Dermis microvascular lymphatic vessel endothelial cell (primary cell): ENCODE measurements at places on chromosomes 7 and 10. TPM values are rescaled to one million over a fixed set of nuclear protein-coding genes. Genes with fewer than 3 reads are reported as not detected.
A peak's percentile ranks its signal among the peaks of the same experiment; 100 is the strongest.

DNA sequence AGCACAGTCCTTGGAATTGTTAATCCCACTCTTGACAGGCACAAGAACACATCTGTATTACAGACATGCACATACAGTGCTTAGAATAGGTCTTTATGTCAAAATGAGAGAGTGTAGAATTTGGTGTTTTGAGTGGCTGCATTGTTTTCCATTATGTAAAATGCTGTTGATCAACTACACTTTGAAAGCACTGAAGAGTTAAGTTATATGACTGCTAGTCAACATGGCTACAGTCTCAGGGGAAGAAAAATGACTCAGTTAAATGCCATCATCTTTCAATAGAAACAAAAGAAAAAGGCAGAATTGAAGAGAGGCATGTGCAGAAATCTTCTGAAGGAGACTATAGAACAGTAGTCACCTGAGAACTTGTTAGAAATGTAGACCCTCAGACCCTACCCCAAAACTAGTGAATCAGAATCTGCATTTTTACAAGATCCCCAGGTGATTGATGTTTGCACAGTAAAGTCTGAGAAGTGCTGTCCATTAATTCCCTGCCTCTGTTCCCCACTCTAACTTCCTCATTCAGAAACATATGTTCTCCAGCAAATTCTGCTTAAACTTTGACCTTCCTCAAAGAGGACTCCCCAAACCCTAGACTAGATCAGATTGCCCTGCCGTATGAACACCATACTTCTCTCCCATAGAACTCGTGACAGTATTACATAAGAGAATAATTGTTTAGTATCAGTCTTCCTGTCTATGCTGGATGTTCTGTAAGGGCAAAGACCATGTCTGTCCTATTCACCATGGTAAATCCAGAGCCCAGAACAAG is 16.0 kb downstream of the SND1 start:
- peak; percentile 25 for DNase-seq

- no peak for DNase-seq
These were observed 136.0 kb upstream of the TCF7L2 start for GRCh38 chr10:112813866-112814591.

COL28A1 gene
- total RNA-seq = under 0.01 TPM in 1 of 2 replicates, not detected in the other

GRCh38 chr7:155001756-155002410 is 1.0 kb downstream of the PAXIP1 start:
- DNase-seq = no peak

- peak; percentile 41 for DNase-seq
These were observed 31.1 kb downstream of the ZC3HAV1 start for GRCh38 chr7:139078399-139078798.

GRCh38 chr7:145986248-145986874 is 130.2 kb upstream of the CNTNAP2 start:
- no peak for DNase-seq

SPDYE11 gene
- total RNA-seq = not detected in 2 replicates

ECHDC3 gene
- 16.7 and 17.3 TPM in 2 replicates for total RNA-seq

- peak; percentile 74 for DNase-seq
These were observed 4.2 kb downstream of the SUN1 start for GRCh38 chr7:836429-836828.

ATOH7 gene
- not detected in 2 replicates for total RNA-seq

GRCh38 chr10:50541921-50542320 is 81.8 kb downstream of the SGMS1 start:
- DNase-seq = no peak

DNA sequence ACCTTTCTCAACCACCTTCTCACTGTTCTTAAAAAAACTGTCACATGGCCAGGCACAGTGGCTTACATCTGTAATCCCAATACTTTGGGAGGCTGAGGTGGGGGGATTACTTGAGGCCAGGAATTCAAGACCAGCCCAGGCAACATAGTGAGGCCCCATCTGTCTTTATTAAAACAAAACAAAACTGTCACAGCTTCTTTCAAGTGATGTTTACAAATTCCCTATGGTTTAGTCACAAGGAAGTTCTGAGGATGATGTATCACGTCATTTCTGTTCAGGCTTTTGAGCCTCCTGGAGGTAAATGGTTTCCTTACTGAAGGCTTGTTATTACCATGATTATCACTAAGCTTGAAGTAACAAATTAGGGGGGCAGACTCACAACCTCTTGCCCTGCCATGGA is 186.2 kb downstream of the CFTR start:
- peak; percentile 48 for DNase-seq

- no peak for DNase-seq
These were observed 148.7 kb downstream of the ZMYND11 start for GRCh38 chr10:283916-284356.

ZCWPW1 gene
- total RNA-seq = 0.76 and 0.77 TPM in 2 replicates

DNA sequence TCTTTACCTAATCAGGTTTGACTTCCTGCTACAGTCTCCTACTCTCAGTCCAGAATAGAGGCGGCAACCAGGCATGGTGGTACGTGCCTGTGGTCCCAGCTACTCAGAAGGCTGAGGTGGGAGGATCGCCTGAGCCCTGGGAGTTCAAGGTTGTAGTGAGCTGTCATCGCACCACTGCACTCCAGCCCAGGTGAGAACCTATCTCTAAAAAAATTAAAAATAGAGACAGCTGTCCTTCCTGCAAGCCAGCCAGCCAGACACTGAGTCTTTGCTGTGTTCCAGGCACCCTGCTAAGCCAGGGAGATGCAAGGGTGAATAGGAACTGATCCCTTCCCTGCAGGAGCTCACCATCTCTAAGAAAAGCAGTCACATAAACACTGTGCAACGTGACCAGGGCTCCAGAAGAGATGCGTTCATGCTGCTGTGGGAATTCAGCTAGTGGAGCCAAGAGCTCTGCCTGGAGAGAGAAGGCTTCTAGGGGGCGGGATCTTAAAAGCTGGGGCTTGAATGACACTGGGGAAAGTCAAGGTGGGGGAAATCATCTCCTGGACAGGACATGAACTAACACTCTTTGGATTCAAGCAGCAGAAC is 22.1 kb upstream of the SLIT1 start:
- DNase-seq = no peak

DNA sequence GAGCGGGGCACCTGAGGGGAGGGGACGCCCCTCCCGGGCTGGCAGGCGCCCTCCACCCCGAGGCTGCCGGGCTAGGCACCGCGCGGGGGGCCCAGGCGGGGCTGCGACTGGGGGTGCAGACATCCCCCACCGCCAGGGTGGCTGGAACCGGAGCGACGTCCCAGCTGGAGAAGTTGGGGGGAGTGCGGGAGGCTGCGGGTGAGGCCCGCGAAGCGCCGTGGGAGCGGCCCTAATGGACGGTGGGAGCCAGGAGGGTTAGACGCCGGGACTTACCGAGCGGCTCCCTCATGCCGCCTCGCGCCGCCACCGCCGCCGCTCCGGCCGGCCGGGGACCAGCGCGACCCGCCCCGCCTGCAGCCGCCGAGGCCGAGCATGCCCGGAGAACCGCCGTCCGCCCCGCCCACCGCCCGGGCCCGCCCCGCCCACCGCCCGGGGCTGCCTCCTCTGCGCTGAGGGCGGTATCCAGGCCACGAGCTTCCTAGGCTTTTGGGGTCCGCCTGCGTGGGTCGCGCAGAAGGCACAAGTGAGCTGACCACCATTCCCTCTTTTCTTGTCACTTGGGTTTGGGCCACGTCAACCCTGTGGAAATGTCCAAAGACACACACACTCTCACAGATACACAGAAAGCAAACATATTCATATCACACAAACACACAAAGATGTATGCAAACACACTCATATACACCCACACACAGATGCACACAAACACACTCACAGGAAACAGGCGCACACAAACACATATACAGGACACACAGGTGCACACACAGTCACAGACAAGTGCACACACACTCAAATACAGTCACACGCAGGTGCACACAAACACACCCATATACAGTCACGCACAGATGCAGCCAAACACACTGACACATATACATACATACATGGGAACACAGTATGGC is at the start of gene JCAD:
Gene JCAD (minus strand): TSS at position 378 of the 899 bp plus-strand sequence. CDS start 11,774 bp downstream, outside the sequence.
- peak; percentile 64 for DNase-seq

GRCh38 chr10:48772059-48772458 is 87.4 kb downstream of the WDFY4 start:
- DNase-seq = no peak

SLC29A3 gene
- total RNA-seq = 1.8 and 2.7 TPM in 2 replicates

DNA sequence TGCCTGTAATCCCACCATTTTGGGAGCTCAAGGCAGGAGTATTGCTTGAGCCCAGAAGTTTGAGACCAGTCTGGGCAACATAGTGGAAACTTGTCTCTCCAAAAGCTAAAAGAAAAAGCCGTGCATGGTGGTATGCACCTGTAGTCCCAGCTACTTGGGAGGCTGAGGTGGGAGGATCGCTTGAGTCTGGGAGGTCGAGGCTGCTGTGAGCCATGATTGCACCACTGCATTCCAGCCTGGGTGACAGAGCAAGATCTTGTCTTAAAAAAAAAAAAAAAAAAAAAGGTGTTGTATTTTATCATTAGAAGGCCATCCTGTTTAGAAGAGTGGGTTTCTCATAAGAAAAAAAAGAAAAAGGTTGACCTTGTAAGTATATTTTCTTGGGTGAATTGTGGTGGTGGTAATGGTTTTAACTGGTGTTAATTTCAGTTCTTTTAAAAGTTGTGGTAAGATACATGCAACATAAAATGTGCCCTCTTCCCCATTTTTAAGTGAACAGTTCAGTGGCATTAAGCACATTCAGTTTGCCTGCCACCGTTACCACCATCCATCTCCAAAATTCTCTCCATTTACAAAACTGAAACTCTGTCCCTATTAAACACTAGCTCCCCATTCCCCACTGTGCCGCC is 34.7 kb downstream of the GRIFIN start:
- no peak for DNase-seq

- no peak for DNase-seq
These were observed 423 bp downstream of the BAZ1B start for GRCh38 chr7:73521636-73522104.

GRCh38 chr7:107815254-107815882 is 12.3 kb upstream of the SLC26A3 start:
- DNase-seq = no peak
